ENCODE measurements at places on chromosomes 12 and 14.

DNA sequence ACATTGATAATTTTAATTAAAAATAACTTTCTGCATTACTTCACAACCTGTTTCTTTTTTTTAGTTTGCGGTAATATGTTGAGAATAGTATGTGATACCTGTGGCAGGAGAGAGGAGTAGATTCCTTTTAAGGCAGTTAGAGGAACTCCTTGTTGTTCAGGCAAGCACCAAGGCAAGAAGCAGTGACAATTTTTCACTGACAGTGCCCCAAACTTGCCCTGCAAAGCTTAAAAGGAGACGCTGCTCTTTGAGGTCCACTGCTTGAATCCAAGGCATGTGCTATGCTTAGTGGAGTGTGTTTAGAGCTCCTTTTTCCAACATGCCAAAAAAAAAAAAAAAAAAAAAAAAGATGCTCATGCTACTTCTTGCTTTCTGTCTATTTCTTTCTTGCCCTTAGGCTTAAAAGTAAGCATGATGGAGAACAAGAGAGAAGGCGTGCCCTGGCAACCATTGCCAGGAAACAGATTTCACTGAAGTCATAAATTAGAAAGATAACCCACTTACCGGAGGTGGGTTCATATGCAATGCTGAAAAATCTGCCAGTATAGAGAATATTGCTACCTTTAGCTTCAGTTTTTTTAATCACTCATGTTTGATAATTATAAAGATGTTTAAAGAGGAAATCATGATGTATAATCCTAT lies 58.3 kb upstream of the DYRK2 start:
- DNase-seq: no peak

DNA sequence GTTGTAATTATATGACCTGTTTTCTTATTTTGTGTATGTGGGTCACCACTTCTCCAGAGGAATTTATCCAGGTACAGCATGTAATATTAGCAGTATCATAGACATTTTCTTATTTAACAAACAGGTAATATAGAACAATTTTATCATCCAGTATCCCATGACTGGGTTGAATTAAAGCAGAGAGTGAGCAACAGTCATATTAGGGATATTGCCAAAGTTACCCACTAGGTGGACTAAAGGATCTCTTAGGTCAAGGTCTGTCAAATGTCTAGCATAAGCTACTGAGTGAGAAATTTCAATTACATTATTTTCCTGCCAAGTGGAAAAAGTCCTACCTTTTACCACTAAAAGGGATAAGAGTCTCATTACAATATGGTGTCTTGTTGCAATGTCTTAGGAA lies 62.1 kb upstream of the TRIM9 start:
- DNase-seq: peak; percentile 87

DNA sequence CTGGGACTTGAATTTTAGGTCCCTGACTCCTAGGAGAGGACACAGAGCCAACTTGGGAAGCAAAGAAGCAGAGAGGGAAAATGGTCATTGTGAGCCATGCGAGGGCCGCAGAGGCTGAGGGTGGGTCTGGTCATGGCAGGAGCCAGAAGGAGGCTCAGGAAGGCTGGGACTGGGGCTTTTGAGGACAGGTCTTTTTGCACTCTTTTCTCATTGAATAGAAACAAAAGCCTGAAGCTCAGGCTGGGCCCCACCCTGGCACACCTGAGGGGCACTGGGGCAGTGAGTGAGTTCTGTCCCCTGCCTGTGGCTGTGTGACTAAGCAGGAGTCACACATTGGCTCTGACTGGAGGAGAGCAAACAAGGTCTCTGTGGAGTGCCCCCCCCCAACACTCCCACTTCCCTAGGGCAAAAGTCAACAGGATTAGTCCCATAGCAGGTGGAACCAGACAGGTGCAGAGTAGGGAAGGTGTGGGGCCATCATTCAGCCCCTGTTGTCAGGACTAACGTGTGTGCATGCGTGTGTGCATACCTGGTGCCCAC lies 2.8 kb downstream of the KRT7 start:
- peak; percentile 89 for DNase-seq

DNA sequence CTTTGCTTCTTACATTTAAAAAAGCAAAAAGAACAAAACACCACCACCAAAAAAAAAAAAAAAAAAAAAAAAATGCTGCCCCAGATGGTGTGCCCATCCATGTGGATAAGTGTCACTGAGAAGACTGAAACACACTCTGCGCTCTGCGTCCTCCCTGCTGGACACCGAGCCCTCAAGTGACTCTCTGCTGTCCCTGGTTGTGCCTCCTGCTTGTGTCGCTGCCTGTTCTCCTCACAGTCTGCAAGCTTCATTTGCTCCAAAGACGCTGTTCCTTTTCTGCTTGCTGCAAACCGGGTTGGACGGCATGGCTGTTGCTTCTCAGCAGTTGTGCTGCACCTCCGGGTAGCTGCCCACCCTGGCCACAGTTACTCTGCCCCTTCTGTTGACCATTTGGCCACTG lies 276.2 kb upstream of the ATP2B1 start:
- no peak for DNase-seq

DNA sequence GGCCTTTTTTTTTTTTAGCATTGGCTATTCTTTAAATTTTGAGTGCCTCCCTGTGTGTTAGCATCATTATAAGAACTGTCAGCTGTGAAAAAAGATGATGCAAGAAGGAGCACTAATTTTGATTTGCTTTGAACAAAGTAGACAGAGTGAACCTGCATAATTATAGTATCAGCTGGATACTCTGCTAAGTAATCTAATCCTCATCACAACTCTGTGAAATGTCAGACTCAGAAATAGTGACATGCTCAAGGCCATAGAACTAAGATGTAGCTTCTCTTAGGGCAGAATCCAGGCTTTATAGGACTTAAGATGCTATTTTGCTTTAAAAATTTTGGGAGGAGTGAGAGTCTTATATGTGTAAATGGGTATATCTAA lies 31.9 kb downstream of the FBXO34 start:
- no peak for DNase-seq

- no peak for DNase-seq
Observed at GRCh38 chr12:109910969-109911348, 10.9 kb downstream of the TCHP start.

DNA sequence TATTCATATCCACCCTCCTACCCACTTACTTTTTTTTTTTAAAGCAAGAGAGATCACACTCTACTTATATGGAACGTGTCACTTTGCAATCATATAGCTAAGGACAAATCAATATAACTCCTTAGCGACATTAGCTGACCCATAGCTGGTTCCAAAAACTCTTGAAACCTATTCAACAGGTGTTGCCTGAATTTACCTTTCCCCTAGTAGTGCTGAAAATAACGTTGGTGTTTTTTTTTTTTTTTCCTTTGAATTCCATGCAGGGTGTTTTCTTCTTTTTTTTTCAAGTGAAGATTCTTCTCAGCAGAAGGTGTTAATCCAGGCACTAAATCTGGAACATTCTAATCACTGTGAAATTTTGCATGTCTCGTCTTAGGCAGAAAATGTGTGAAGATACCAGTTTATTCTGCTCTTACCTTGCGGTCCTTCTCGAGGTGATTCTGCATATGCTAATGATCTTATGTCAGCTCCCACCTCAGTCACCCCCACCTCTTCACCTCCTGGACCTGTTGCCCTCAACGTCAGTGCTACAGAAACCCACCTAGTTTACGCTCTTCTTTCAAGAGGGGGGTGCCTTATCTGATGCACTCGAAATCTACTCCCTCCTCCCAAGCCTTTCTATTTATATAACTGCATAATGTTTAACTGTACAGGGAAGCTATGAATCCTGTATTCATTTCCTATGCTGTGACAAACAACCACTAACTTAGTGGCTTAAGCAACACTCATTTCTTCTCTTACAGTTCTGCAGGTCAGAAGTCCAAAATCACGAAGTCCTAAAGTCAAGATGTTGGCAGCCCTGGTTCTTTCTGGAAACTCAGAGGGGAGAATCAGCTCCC lies 7.1 kb upstream of the VPS37B start:
- DNase-seq: no peak

- no peak for DNase-seq
Observed at GRCh38 chr14:94337274-94337673, 14.1 kb upstream of the SERPINA6 start.

DNA sequence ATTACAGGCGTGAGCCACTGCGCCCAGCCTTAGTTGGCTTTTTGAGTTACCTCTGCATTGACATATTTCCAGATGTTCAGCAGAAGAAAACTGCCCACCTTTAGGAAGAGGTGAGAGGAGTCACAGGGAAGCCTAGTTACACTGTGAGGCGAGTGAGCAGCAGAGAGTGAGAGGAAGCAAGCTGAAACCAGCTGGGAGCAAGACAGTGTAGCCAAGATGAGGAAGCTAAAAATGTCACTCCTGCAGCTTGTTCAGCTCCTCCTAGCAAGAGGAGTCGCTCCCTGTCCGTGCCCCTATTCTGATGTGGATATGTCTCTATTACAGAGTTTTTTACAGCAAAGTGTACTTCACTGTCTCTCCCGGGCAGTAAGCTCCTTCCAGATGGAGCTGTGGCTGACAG lies 127.6 kb downstream of the GXYLT1 start:
- DNase-seq: no peak

- no peak for DNase-seq
Observed at GRCh38 chr12:120755269-120755668, 29.6 kb downstream of the ACADS start.

GRCh38 chr14:41606282-41606531 lies 469 bp upstream of the LRFN5 start:
- DNase-seq: no peak

DNA sequence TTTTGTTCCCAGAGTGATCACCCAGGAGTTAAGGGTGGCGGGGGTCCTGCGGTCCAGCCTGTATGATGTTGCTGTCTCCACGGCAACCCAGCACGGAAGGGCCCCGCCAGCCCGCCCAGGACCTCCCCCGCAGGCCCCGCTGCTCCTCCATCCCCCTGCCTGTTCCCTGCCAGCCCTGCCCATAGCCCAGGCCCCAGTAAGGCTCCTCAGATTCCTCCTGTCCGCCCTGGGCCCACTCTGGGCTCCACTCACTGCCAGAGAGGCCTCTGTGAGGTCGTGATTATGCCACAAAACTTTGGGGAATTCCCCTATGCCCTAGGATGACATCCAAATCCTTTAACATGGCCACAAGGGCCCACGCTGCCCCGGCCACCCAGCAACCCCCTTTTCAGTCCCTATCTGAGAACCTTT lies 20.8 kb downstream of the HSP90AA1 start:
- no peak for DNase-seq

GRCh38 chr12:63521706-63522105 lies 146.6 kb downstream of the DPY19L2 start:
- no peak for DNase-seq

GRCh38 chr14:73312687-73313086 lies 75.4 kb downstream of the PAPLN start:
- DNase-seq: no peak
